ENCODE measurements at places on chromosomes 13 and 19.

- no peak for DNase-seq
Measured at GRCh38 chr13:23672616-23673015, 102.4 kb downstream of the TNFRSF19 start.

DNA sequence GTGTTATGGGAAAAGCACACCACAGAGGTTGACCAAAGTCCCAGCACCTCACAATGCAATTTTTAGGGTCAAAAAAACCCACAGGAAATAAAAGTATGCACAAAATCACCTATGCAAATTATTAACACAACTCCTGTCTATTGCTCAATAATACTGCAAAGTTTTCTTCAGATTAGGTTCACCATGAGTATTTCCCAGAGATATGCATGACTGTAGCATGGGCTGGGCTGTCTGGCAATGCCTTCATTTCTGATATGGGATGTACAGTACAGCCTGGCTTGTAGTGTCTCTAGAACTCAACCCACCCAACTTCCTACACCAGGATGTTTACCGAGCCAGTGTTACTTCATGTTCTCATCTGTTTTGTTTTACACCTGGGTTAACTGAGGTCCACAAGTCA lies 698.7 kb upstream of the ARGLU1 start:
- DNase-seq = no peak

GRCh38 chr13:99565478-99566124 lies 64.3 kb downstream of the TM9SF2 start:
- DNase-seq = no peak

DNA sequence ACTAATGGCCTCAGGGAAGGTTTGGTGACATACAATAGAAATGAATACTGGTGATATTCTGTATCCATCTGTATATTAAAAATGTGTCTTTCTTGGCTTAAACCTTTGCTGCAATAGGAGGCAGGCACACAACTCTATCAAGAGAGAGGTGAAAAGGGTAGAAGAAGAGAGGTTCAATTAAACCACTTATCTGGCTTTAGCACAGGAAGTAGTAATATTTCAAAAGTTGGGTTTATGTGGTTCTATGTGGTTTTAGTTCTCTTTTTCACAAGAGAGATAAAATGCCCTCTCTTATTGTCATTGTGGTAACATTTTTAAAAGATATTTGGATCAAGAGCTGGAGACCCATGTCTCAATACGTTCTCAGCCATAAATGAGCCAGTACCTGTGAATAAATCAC lies 146.2 kb upstream of the FNDC3A start:
- DNase-seq = peak; percentile 87

- DNase-seq = no peak
Measured at GRCh38 chr19:40716031-40716481, 630 bp downstream of the COQ8B start.

DNA sequence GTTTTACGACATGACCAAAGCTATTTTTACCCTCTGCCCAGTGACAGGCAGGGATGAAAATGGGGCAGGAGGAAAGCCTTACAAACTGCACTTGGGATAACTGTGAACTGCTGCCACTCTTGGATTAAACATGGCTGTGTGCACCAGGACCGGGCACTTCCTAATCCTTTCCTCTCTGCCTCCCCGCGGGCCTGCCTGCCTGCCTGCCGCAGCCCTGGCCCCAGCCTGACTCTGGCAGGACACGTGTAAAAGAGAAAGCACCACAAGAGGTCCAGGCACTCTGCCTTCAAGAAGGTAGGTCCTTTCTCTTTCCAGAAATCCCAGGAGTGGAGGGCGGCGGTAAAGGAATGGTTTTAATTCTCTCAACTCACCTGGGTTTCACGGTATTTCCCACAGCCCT lies 4.8 kb downstream of the TSHZ3 start:
- no peak for DNase-seq

DNA sequence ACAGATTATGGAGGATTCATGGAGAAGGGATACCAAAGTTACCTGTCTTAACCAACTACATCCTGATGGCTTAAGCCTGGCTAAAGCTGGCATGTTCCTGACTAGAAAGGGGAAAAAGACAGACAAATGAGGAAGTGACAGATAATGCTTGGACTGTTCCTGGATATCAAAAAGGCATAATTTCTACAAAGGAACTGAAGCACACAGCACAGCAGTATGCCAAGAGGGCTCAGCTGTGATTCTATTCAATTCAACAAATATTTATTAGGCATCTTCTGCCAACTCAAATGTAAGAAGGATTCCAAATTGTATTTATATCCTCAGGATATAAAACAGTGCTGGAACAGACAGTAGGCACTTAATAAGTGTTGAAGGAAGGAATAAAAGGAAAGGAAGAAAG lies 59.5 kb downstream of the KLF12 start:
- DNase-seq = no peak

- no peak for DNase-seq
Measured at GRCh38 chr19:5893907-5894703, 9.5 kb downstream of the NDUFA11 start.

DNA sequence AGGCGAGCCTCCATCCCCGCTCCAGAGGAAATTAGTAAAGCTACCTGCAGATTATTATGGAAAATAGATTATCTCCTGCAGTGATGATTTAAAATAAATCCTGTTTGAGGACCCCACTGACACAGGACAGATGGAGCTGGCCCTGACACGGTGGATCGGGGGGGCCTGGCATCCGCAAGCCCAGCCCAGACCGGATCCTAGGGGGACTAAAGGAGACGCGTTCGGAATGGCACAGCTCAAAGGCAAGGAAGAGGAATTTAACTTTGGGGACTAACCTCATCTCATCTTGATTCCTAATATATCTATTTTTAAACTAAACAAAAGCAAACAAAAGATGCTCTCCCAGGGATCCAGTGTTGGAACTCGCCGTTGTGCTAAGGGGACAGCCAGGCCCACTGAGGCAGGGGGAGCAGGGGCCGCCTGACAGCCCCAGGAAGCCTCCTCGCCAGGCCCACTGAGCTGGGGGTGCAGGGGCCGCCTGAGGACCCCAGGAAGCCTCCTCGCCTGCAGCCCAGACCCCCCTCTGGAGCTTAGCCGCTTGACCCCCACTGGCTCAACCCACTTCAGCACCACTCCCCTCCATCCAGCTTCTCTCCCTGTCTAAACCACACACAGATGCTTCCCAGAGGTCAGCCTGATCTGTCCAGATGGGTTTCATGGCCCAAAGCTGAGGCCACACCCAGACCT lies 78.6 kb downstream of the SPACA7 start:
- DNase-seq = no peak

- DNase-seq = peak; percentile 46
Measured at GRCh38 chr13:30600496-30600895, 17.2 kb upstream of the USPL1 start.

- no peak for DNase-seq
Measured at GRCh38 chr19:6018786-6019185, 40.8 kb upstream of the RANBP3 start.

DNA sequence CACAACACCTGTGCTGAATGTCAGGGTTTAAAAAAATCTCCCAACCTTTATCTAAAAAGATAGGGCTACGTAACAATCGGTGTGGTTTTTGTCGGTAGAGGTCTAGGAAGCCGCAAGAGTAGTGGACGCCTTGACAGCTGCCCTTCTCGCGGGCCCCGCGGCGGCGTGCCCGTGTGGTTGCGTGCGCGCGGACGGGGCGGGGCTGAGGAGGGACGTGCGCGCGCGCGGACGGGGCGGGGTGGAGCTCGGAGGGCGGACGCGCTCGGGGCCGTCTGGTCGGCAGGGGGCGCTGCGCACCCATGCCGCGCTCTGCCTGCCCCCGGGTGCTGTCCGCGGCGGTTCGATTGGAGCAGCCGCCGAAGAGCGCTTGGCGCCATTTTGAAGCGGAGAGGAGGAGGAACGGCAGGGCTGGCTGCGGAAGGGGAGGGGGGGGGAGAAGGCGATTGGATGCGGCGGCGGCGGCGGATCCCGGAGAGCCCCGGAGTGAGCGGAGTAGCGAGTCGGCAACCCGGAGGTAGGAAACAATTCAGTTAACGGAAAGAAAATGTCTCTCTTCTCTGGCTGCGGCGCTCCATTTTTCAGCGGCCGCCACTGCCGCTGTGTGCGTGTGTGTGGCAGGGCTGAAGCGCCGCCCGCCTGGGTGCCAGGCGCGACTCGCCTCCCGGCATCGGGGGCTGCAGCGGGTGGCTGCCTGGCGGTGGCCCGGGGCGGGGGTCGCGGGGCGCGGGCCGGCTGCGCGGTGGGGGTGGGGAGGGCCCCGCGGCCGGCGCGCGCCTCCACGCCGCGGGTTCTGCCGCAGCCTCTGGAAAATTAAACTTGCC lies at the start of gene PDS5B:
TSS of gene PDS5B (plus strand) at position 373 of the 821 bp plus-strand sequence. CDS start 62,321 bp downstream, outside the sequence.
- DNase-seq = peak; percentile 87

DNA sequence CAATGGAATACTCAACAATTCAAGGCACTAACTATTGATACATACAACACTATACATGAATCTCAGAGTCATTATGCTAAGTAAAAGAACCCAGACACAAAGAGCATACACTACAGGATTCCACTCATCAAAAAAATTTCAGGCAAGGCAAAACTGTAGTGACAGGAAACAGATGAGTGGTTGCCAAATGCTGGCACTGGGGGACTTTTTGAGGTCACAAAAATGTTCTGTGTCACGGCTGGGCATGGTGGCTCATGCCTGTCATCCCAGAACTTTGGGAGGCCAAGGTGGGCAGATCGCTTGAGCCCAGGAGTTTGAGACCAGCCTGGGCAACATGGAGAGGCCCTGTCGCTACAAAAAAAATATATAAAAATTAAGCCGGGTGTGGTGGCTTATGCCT lies 129.4 kb downstream of the KL start:
- DNase-seq = no peak

DNA sequence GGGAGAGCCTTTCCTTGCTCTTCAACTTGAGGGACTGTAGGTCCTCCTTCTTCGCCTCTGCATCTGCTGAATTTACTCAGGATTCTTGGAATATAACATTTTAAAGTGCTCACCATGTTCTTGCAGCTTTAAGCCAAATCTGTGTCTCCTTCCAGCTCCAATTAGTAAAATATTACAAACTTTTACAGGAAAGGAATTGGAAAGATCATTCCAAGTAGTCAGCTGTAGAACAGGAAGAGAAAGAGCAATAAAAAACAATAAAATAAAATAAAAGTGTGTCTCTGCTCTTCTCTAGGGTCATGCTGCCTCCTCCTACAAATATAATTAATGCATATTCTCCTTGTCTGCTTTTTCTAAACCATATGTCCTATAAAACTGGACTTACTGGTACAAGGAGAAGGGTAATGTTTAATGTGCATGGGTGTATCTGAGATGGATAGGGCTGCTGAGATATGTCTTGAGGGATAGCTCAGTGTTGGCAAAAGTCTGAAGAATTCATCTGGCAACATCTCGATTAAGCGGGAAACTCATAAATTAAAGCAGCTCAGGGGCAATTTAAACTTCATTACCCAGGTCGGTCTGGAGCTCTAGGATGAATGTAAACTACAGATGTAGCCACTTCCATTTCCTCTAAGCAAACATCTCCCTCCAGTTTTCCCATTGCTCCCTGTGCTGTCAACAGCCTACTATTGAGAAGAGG lies 25.0 kb downstream of the ENOX1 start:
- DNase-seq = no peak

- peak; percentile 58 for DNase-seq
Measured at GRCh38 chr19:45008552-45008951, 7.3 kb downstream of the RELB start.

DNA sequence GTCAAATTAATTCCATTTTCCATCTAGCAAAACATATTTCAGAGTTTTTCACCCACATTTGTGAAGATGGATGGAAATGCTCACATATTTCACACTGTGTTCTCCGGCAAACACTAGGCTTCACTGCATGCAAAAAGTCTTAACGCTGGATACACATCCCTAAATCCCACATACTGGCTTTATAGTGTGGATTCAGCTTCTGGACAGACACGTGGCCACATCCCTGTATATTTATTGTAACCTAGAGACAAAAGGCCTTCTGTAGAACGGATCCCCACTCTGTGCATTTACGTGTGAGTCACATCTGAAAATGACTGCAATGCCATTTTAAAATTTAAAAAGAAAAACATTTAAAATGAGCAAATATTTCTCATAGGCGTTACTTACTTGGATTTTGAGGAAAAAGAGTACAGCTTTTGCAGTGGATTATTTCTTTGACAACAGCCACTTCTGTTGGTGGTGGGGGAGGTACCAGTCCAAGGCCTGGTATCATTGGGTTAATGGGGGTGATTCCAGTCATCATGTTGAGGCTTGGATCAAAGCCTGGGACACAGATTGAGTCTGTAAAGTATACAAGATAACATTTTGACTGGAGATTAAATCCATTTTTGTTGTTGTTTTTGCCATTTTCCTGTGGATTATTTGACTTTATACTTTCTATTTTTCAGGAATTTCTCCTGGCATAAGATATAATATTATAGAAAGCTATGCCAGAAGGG lies 337.7 kb downstream of the DNAJC15 start:
- no peak for DNase-seq
